T-cell (primary cell): ENCODE measurements at places on chromosomes 2 and 18.
A peak's percentile ranks its signal among the peaks of the same experiment; 100 is the strongest.

DNA sequence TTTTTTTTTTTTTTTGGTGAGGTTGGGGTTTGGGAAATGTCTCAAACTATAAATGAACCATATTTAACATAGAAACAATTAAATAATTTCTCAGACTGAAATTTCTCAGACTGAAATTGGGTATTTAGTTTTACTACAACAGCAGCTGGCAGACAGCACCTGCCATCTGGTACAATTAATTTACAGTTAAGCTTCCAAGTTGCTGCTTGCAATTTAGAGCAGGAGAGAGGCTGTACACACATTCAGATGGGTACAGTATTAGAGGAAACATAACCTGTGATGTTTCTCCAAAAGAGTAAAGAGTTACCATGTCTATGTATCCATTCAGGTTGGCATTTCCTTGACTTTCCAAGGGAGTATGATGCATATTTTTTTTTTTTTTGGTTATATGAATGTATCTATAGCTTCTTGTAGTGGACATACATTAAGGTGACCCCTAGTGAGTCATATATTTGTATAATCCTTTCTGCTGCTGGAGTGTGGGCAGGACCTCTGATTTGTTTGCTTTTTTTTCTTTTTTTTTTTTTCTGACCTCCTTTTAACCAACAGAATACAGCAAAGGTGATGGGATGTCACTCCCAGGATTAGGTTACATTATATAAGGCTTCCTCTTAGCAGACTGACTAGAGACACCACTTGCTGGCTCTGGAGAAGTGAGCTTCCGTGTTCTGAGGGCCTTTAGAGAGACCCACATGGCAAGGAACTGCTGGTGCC, 201.7 kb downstream of the PTH2R start:
- H3K36me3 ChIP-seq = no peaks in the 10 kb centered on the region
- no peaks in the 10 kb centered on the region for H3K4me1 ChIP-seq
- no peak overlapping the region for H3K27ac ChIP-seq
- no peak overlapping the region for H3K4me3 ChIP-seq
- no peaks in the 10 kb centered on the region for H3K27me3 ChIP-seq

GRCh38 chr2:85395912-85396475, 14.2 kb downstream of the CAPG start:
- H3K4me3 ChIP-seq = no peak overlapping the region
- peaks cover 15% of the 10 kb centered on the region for H3K4me1 ChIP-seq
- DNase-seq = no peak
- H3K27me3 ChIP-seq = no peaks in the 10 kb centered on the region

- H3K4me1 ChIP-seq = peaks cover 11% of the 10 kb centered on the region
- DNase-seq = peak; percentile 27
- H3K27ac ChIP-seq = peak overlapping the region; percentile 65
- H3K27me3 ChIP-seq = no peaks in the 10 kb centered on the region
- no peaks in the 10 kb centered on the region for H3K36me3 ChIP-seq
- H3K4me3 ChIP-seq = no peak overlapping the region
Observed at GRCh38 chr2:136057023-136057801, 60.7 kb downstream of the CXCR4 start.

GRCh38 chr2:120390381-120391055, 44.6 kb downstream of the INHBB start:
- H3K4me1 ChIP-seq = no peaks in the 10 kb centered on the region
- H3K27me3 ChIP-seq = peaks cover 2% of the 10 kb centered on the region
- no peak overlapping the region for H3K27ac ChIP-seq
- no peak overlapping the region for H3K4me3 ChIP-seq

GRCh38 chr2:105929516-105929915, 184.8 kb downstream of the NCK2 start:
- no peaks in the 10 kb centered on the region for H3K27me3 ChIP-seq
- peaks cover 84% of the 10 kb centered on the region for H3K4me1 ChIP-seq
- H3K27ac ChIP-seq = peak overlapping the region; percentile 63

- no peak for DNase-seq
- no peak overlapping the region for H3K4me3 ChIP-seq
- no peaks in the 10 kb centered on the region for H3K36me3 ChIP-seq
- no peaks in the 10 kb centered on the region for H3K4me1 ChIP-seq
Observed at GRCh38 chr2:88481691-88482336, 29.3 kb upstream of the FOXI3 start.

DNA sequence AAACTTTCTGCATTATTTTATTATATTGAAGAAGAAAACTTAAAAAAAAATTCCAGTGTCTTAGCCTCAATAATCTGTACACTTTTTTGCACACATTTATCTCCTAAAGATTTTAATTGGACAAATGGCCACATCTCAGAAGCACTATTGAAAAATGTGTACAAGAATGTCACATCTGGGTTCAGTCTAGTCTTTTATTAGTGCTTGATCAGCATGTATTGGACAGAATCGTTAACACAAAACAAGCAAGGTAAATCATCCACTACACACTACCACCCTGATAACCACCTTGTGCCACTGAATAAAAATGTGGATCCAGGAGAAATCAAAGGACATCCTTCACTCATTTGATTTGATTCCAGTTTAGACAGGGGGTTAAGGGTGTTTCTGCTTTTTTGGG, 554.8 kb downstream of the ARHGAP15 start:
- peaks cover 2% of the 10 kb centered on the region for H3K4me1 ChIP-seq
- DNase-seq = no peak
- H3K27ac ChIP-seq = no peak overlapping the region
